Panc1 (cell line): ENCODE measurements at places on chromosomes 2 and 18. TPM values are rescaled to one million over a fixed set of nuclear protein-coding genes. Genes with fewer than 3 reads are reported as not detected.

Gene DSC3
- total RNA-seq: 0.23 TPM

Gene RNF181
- 156 TPM for total RNA-seq

Gene PKDCC
- 14.8 TPM for total RNA-seq

DNA sequence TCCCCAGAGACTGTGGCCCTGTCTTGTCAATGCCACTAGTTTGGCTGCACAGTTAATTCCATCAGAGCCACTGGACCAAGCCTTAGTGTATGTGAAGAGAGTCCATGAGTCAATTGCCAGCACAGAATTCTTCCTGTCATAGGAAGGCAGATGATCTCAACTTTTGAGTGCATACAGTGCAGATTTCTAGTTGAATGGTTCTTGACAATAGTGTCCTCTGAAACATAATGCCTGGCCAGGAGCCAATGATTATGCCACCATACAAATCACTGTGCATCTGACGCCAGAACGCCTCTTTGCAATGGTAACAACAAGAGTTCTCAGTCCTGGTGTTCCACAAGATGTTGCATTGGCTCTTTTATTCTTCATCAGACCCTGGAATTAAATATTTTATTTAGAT, 7.1 kb downstream of the NEUROD1 start:
- peaks cover 10% of the 10 kb centered on the region for H3K27me3 ChIP-seq
- H3K4me3 ChIP-seq: no peak overlapping the region

GRCh38 chr2:170409164-170409535, 231.2 kb downstream of the MYO3B start:
- peaks cover 3% of the 10 kb centered on the region; the same call in 1 of the 2 replicates for H3K27me3 ChIP-seq
- DNase-seq: no peak

GRCh38 chr2:138035608-138036217, 71.4 kb downstream of the HNMT start:
- no peak overlapping the region for H3K27ac ChIP-seq
- no peaks in the 10 kb centered on the region for H3K4me1 ChIP-seq
- no peaks in the 10 kb centered on the region for H3K36me3 ChIP-seq
- no peaks in the 10 kb centered on the region for H3K27me3 ChIP-seq
- H3K4me3 ChIP-seq: no peak overlapping the region

DNA sequence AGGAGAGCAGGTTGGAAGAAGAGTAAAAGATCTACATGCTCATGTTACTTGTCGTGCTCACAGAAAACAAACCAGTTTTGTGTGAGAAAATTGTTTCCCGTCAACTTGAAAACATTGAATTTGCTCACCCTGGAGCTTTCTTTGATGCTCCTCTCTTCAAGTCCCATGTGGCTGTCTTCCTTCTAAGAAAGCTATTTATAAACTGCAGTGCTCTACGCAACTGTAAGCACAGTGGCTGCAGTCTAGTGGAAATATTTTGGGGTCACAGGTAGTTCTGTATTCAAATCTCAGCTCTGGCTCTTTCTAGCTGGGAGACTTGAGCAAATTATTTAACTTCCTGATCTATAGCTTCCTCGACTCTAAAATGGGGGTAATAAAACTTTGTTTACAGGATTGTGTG, 211.8 kb downstream of the PLCL1 start:
- no peak overlapping the region for H3K4me3 ChIP-seq
- no peaks in the 10 kb centered on the region for H3K36me3 ChIP-seq
- no peak overlapping the region for H3K27ac ChIP-seq
- H3K4me1 ChIP-seq: no peaks in the 10 kb centered on the region
- DNase-seq: no peak
- H3K27me3 ChIP-seq: no peaks in the 10 kb centered on the region; the same call in 1 of the 2 replicates

- no peaks in the 10 kb centered on the region for H3K36me3 ChIP-seq
- no peak overlapping the region for H3K27ac ChIP-seq
- no peaks in the 10 kb centered on the region for H3K27me3 ChIP-seq
- DNase-seq: no peak
Measured at GRCh38 chr2:176504440-176504839, 235.2 kb downstream of the MTX2 start.

DNA sequence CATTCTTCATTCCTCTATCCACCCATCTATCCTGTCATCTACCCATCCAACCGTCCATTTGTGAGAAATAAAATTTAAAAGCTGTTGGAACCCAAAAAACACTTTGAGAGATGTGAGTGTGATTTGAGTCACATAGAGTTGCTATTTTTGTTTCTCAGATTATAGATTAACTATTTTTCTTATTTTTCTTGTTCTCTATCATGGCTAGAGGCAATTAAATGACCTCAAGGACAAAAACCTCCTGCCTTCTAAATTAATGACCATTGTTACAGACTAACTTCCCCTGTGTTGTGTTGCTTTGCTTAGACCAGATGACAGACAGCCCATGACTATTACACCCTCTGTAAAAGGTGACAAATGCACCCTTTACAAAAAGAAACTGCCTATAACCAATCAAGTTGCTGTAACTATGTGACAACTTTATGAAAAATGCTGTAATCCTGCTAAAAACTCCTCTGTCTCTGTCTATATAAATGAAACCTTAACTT, 207.9 kb upstream of the CXCR4 start:
- no peak overlapping the region for H3K27ac ChIP-seq
- H3K4me3 ChIP-seq: no peak overlapping the region
- no peaks in the 10 kb centered on the region for H3K36me3 ChIP-seq
- no peaks in the 10 kb centered on the region; the same call in 1 of the 2 replicates for H3K4me1 ChIP-seq

- no peaks in the 10 kb centered on the region for H3K36me3 ChIP-seq
- H3K27ac ChIP-seq: no peak overlapping the region
- no peaks in the 10 kb centered on the region for H3K27me3 ChIP-seq
- no peak overlapping the region for H3K4me3 ChIP-seq
- H3K4me1 ChIP-seq: no peaks in the 10 kb centered on the region
Measured at GRCh38 chr2:107545851-107546250, 280.8 kb upstream of the RGPD4 start.

DNA sequence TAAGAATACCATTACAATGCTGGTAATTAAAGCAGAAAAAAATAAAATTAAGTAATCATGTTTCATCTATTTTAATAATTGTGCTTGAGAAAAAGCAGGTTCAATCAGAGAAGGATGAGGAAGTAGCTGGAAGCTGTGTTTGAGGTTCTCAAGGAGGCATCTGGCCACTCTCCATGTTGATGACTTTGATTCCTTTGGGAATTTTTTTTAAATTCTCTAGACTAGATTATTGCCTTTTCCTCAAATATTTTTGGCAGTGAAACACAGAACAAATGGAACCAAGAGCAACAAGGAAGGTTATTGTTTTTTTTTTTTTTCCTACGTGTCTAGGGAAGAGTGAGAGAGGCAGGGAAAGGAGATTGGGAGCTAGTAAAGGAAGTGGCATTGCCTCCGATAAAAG, 99.9 kb upstream of the NRP2 start:
- DNase-seq: no peak
- no peaks in the 10 kb centered on the region for H3K27me3 ChIP-seq
- no peaks in the 10 kb centered on the region for H3K36me3 ChIP-seq
- no peaks in the 10 kb centered on the region for H3K4me1 ChIP-seq
- no peak overlapping the region for H3K4me3 ChIP-seq
- no peak overlapping the region for H3K27ac ChIP-seq

- no peak for DNase-seq
- no peak overlapping the region for H3K4me3 ChIP-seq
- no peaks in the 10 kb centered on the region for H3K36me3 ChIP-seq
- H3K27me3 ChIP-seq: no peaks in the 10 kb centered on the region
- H3K4me1 ChIP-seq: no peaks in the 10 kb centered on the region
Measured at GRCh38 chr18:29078273-29078672, 901.3 kb upstream of the CDH2 start.

DNA sequence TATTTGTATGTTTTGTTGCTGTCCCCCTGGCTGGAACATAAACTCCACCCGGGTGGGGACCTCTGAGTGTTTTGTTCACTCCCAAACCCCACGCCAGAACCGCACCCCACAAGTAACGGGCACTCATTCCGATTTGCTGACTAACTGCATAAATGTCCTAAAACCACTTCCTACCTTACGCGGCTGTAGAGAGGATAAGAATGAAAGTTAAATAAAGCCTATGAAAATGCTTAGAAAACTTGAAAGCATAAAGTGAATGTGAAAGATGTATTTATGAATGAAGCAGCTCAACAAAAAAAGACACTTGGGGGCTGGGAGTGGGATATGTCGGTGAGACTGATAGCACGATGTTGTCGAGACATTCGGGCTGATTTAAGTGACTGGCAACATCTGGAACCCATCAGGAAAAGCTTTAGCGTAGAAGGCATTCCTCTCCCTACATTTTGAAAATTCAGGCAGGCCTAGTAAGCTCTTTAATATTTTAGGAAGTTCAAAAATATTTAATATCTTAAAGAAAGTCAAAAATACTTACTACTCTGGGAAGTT, 206.7 kb downstream of the SH3RF3 start:
- H3K4me3 ChIP-seq: no peak overlapping the region
- no peak for DNase-seq
- no peaks in the 10 kb centered on the region for H3K36me3 ChIP-seq
- peaks cover 12% of the 10 kb centered on the region for H3K4me1 ChIP-seq
- H3K27me3 ChIP-seq: no peaks in the 10 kb centered on the region
- H3K27ac ChIP-seq: no peak overlapping the region

DNA sequence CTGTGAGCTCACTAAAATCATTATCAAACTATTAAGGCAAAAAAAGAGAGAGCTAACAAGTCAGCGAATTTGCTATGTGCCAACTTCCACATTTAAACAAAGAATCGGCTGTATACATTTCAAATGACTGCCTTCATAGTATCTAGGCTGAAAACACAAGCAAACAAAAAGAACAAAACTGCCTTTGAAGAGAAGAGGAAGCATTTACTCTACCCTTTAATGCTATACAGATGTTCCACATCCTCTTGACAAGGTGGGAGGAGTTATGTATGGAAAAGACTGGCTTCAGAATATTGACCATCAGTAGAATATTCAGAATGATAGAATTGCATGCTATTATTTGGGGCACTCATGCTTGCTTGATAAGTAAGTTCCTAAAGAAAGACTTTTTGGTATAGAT, 741.7 kb downstream of the PLCL1 start:
- DNase-seq: no peak
- H3K36me3 ChIP-seq: no peaks in the 10 kb centered on the region; the same call in 1 of the 2 replicates
